ENCODE measurements at places on chromosomes 12 and 14.

GRCh38 chr14:35159742-35160409 is 37.5 kb downstream of the PRORP start:
- DNase-seq, result no peak

- no peak for DNase-seq
Observed at GRCh38 chr12:27285403-27285802, 41.3 kb downstream of the STK38L start.

DNA sequence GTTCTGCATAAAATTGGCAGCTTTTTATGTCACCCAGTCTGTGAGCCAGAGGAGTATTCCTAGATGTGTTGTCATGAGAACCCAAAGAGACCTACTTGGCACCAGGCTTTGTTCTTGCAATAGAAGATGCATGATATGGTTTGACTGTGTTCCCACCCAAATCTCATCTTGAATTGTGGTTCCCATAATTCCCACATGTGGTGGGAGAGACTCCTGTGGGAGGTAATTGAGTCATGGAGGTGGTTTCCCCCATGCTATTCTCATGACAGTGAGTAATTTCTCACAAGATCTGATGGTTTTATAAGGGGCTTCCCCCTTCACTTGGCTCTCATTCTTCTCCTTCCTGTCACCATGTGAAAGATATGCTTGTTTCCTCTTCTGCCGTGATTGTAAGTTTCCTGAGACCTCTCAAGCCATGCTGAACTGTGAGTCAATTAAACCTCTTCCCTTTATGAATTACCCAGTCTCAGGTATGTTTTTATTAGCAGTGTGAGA is 572.0 kb upstream of the ATP2B1 start:
- DNase-seq, result no peak

- DNase-seq, result no peak
Observed at GRCh38 chr12:72313806-72314205, 41.6 kb downstream of the TRHDE start.

DNA sequence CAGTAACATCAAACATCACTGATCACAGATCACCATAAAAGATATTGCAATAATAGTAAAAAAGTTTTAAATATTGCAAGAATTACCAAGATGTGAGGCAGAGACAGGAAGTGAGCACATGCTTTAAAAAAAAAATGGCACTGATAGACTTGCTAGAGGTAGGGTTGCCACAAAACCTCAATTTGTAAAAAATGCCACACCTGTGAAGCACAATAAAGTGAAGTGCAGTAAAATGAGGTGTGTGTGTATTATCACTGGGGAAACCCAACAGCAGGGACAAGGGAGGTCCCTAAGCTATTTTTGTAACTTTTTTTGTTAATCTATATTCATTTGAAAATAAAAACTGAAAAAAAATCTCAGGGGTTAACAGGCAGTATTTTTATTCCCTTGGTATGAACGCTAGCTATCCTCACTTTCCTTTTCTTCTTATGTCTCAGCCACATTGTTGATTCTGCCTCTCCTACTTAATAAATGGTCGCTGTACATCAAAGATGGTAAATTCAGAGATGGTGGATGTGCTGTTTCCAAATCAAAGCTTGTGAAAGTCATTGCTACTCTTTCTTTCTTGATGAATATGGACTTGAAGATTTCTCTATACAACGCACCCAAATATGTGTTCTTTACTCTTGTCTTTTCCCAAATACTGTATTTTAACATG is 14.0 kb upstream of the KLRD1 start:
- no peak for DNase-seq

GRCh38 chr12:91059211-91059610 is 1.4 kb upstream of the KERA start:
- DNase-seq, result no peak

DNA sequence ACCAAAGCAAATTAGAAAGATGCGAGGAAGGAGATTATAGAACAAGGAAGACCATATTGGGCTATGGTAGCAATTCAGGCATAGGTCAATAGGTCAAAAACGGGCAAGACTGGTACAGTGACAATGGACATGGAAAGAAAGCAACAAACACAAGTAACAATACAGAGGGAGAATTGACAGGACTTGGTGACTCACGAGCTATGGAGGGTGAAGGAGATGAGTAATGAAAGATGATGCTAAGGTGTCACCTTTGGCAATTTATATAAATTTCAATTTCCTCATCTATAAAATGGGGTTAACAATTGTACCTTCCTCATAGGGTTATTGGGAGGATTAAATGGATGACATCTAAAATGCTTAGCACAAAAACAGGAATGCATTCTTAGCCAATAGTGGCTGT is 15.1 kb upstream of the DUSP16 start:
- no peak for DNase-seq
